Breast epithelium (tissue), 4 donors: ENCODE measurements at places on chromosomes 13 and 19.

DNA sequence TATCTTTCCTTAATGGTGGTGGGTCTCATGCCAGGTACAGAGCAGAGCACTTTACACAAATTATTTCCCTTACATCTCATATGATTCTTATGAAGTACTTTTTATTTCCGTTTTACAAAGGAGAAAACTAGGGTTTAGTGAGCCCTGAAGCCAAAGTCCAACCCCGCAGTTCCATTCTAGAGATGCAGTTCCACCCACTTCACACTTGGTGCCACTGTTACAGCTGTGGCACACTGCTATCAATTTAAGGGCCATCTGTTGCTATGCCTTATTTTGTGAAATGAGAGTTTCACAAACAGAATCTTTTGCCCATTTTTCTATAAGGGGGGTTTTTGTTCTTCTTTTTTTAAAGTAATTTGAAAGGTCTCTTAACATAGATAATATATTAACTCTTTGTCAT is 12.9 kb downstream of the MIPEP start:
- DNase-seq = no peak

DNA sequence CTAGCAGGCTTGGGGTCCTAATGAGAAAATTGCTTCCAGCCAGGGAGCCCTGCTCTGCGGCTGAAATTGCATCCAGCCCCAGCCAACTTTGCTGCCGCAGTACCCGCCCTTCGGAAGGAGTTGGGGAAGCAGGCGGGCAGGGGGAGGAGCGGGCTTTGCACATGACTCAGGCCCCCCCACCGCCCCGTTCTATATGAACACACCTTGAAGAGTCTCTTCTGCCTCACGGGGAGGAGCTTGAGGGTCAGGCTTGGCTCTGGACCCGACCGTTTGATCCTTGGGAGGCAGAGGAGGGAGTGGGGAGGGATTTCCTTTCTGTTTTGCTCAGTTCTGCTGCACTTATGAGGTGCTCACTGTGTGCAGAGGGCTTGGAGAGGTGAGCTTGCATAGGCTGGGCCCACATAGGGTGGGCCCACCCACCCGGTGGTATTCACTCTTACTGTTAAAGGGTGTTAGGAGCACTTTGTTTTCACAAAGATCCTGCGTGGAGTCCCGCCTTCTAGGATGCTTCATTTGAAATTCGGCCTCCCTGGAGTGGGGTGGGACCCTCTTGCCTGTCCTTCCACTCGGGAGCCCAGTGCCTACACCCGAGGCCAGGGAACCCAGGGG is 46.5 kb downstream of the LYL1 start:
- peak; percentile 79 for DNase-seq

DNA sequence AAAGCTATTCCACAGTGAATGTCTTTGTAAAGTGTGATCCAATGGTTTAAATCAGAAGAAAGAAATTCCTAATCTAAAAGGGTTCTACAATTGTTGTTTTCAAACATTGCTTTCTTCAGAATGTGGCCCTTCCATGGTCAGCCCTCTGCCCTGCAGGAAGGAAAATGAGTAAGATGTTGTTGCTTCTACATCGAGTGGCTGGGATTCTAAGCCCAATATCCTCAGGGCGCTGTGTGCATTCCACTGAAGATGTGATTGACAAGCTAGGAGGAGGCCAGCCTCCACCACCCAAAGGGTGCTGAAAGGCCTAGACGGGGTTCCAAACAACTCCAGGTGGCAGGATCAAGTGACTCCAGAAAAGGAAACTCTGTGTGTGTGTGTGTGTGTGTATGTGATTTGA is 316.9 kb upstream of the TSHZ3 start:
- DNase-seq = no peak

DNA sequence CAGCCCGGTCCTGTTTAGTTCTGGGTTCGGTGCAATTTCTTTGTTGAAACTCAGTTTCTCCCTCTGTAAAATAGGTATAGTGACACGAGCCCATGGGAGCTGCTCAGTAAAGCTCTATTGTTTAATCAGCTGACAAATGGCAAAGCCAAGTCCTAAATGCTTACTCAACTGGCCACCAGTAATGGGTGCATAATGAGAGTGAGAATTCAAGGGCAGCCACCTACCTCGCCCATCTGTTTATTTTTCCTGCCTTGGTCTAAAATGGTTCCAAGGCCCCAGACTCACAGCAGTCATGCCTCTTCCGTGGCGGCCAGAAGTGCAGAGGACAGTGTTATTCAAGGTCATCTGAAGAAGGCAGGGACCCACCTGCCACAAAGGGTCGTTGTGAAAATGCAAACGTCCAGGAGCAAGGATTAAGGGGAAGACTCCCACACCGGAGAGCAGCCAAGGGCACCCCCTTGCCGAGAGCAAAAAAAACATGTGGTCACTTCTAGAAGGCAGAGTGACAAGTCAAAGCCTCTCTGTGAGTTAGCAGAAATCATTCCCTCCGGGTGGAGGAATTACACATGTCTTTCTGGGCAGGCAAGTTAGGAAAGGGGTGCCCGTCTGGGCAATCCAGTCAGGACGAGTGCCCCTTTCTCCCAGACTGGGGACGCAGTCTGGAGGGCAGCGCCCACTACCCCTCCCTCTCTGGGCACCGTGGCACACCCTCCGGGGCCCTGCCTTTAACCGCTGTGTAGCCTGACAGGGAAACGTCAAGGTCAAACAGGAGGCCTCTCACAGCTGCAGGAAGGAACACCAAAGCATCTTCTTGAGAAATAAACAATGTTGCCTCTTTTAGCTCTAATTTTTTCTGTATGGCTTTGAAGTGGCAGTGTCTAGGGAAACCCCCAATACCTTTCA is 186.2 kb downstream of the FOXO1 start:
- DNase-seq = no peak

DNA sequence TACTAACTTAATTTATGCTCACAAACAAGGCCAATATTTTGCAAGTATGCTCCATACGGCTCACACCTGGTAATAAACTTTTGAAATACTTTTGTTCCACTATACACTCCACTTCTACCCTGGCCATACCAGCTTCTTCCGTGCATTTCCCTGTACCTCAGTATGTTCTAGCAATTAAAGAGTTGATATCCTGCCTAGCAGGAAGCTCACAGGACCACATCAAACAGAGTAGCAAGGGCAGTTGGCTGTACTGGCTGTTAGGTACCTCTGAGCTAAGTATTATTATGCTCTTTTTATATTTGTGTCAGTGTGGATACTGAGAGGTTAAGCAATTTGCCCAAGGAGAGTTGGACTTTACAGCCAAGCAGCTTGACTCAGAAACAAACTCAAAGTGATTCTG is 257.7 kb downstream of the SLITRK6 start:
- no peak for DNase-seq

DNA sequence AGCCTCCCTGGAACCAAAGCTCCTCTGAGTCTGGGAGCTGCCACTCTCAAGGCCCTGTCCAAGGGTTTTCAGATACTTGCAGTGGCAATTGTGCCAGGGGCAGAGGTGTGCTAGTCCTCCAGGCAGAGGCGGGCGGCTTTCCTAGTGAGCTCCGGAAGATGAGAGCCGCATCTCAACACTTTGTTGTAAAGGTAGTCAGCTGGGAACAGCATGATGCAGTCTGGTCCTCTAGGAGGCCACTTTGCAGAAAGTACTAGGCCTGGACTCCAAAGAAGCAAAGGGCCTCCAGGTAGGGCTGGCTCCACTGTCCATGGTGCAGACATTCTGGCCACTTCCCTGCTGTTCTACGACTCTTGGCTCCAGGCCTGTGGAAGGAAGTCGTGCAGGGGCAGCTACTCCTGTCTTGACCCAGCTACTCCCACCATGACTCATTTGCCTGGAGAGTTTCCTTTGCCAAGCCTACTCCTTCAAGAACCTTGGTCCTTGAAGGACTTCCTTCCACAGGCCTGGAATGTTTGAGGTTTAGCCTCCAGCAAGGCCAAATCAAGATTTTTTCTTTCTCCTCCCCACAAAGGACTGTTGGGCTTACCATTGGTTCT is 9.9 kb upstream of the ZNF536 start:
- no peak for DNase-seq

DNA sequence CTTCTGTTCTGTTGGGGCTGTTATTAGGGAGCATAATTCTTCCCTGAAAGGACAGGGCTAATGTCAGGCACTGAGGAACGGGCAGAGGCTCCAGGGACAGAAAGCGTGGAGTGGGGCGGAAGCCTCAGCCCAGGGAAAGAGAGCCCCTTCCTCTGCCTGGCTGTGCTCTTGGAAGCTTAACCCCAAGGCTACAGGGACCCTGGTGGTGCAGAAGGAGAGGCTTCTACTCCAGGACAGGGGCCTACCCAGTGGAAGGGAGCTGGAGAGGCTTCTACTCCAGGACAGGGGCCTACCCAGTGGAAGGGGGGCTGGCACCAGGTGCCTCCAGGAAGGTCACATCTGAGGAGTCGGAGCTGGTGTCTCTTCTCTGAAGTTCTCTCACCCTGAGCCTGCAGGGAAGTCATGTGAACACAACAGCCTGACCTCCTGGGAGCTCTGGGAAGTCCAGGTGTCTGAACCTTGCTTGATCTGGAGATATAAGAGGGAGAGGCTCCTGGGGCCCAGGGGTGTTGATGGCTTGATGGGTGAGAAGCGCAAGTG is 159.5 kb upstream of the SOX1 start:
- DNase-seq = no peak

- DNase-seq = no peak
These were observed 263.1 kb upstream of the RXFP2 start for GRCh38 chr13:31476266-31476665.
